ENCODE measurements at places on chromosomes 6 and 20. TPM values are rescaled to one million over a fixed set of nuclear protein-coding genes. Genes with fewer than 3 reads are reported as not detected.

DNA sequence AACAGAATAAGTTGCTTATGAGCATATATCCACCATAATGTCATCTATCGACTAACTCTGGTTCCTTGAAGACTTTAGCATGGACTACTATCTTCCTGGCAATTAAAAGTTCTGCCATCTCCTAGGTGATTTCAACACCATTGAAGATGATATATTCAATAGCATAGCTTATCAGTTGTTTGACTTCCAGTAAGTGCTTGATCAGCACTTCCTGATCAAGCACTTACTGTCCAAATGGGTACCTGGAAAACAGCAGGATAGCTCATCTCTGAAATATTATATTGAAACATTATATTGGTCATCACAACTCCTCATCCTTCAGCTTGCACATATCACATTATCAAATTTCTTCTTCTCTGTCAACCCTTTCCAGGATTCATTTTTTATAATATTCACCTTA lies 75.5 kb upstream of the HMGCLL1 start:
- H3K4me1 ChIP-seq: no peaks in the 10 kb centered on the region
- H3K4me3 ChIP-seq: no peak overlapping the region
- no peak overlapping the region for H3K27ac ChIP-seq
- DNase-seq: no peak
- H3K27me3 ChIP-seq: no peaks in the 10 kb centered on the region

DNA sequence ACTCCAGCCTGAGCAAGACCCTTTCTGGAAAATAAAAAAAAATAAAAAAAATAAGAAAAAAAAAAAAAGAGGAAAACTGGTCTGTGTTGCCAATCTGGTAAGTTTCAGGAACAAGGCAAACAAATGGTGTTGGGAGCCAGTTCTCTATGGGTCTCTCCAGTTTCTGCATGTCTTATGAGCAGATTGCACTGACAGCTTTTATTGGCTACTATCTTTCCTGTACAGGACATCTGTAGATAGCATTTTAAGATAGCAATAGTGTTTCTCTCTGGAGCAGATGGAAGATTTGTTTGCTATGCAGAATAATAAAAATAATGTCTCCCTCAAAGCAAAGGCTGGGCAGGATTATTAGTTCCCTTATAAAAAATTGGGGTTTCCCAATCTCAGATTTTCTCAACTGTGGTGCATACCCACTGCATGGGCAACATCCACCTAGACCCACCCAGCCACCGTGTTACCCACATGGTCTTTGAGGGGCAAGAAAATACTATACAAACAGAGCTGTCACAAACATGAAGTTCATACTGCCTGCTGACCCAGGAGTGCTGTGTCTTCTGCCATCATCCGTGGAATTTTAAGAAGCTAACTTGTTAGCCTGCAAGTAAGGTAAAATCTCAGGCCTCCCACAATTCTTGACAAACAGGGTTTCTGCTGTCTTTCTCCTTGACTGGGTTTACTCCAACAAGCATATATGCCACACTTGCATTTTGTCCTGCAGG lies 9.5 kb downstream of the GMDS start:
- no peak overlapping the region for H3K27ac ChIP-seq
- no peaks in the 10 kb centered on the region for H3K36me3 ChIP-seq
- H3K27me3 ChIP-seq: no peaks in the 10 kb centered on the region

GRCh38 chr20:1212023-1212422 lies 8.8 kb downstream of the C20orf202 start:
- H3K4me3 ChIP-seq: no peak overlapping the region
- peaks cover 7% of the 10 kb centered on the region for H3K4me1 ChIP-seq
- H3K27ac ChIP-seq: no peak overlapping the region

- no peaks in the 10 kb centered on the region for H3K27me3 ChIP-seq
- peaks cover 7% of the 10 kb centered on the region for H3K36me3 ChIP-seq
- H3K4me3 ChIP-seq: no peak overlapping the region
Measured at GRCh38 chr6:136728976-136729515, 63.2 kb downstream of the MAP3K5 start.

Gene NKAIN2
- total RNA-seq: not detected

Gene CCN5
- not detected for total RNA-seq

DNA sequence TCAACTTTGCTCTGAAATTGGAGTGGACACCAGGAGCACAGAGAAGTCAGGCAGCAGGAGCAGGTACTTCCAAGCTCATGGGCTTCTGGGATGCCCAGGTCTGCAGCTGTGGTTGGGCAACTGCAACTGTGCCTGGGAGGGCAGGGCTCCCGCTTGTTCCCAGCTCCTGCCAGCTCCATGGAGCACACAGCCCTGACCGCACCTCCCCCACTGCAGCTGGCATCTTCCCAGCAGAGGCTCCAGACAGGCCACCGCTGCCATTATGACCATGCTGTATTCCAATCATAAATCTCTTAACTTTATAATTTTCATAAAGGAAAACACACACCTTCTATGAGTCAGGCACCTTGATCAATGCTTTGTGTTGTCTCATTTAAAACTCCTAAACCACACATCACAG lies 36.9 kb downstream of the STK38 start:
- DNase-seq: no peak
- no peak overlapping the region for H3K27ac ChIP-seq
- no peaks in the 10 kb centered on the region for H3K4me1 ChIP-seq
- no peaks in the 10 kb centered on the region for H3K27me3 ChIP-seq

Data from activated B cell treated with CpG ODN at 0.5 μM for 24 hours (primary cell).